Naive thymus-derived CD4-positive, alpha-beta T cell (primary cell): ENCODE measurements at places on chromosomes 5 and 9. TPM values are rescaled to one million over a fixed set of nuclear protein-coding genes. Genes with fewer than 3 reads are reported as not detected.

DNA sequence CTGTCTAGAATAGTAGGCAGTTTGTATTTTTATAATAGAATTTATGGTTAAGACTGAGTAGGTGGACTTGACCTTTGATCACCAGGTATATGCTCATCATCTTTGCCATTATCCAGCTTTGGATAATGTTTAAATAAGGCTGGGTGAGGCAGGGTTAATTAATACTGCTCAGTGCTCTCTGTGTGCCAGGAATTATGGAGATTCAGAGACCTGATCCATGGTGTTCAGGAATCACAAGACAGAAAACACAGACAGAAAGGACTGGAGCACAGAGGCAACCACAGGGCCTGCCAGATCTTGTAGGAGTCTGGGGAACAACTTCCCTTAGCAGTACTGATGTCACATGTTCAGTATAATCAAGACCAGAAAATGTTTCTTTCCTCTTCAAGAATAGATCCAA, 186.3 kb upstream of the ADCY2 start:
- H3K27ac ChIP-seq = no peak overlapping the region
- H3K4me3 ChIP-seq = no peak overlapping the region
- no peak for DNase-seq
- no peaks in the 10 kb centered on the region for H3K27me3 ChIP-seq
- no peaks in the 10 kb centered on the region for H3K4me1 ChIP-seq
- no peaks in the 10 kb centered on the region for H3K36me3 ChIP-seq

DNA sequence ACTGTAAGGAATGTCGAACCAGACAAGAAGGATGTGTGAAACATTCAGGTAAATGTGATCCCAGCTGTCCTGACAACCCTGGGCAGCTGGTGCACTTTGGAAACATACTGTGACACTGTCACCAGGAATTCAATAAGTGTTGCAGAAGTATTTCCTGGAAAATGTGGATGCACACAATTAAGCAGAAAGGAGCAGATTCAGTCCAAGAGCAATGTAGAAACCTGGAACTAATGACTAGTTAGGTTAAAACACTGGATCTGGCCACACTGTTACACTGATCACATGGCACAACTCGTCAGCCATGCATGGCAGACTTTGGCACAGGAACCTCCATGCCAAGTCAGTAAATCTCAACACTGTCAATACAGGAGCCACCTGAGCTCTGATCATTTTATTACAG, 109.0 kb downstream of the FAM174A start:
- no peak overlapping the region for H3K27ac ChIP-seq
- no peak overlapping the region for H3K4me3 ChIP-seq
- H3K4me1 ChIP-seq = no peaks in the 10 kb centered on the region
- H3K36me3 ChIP-seq = no peaks in the 10 kb centered on the region
- no peak for DNase-seq

DNA sequence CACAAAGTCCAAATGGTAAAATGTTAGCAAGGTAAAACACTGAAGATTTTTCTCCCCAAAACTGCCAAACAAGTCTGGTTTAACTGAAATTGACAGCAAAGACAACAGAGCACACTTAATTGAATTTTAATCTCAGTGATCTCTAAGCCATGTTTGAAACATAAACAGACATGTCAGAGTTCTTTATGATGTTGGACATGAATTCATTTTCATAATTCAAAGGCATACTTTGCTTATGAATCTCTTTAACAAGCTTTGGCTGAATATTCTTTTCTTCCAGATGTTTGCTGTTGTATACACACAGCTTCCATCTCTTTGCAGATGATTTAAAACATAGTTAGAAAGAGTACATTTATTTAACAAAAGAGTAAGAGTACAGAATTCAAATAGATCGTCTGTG, 509.1 kb downstream of the RAB3C start:
- peaks cover 5% of the 10 kb centered on the region for H3K4me1 ChIP-seq
- H3K27ac ChIP-seq = no peak overlapping the region
- no peak for DNase-seq
- no peaks in the 10 kb centered on the region for H3K27me3 ChIP-seq

GRCh38 chr9:129962889-129963703, 79.9 kb downstream of the FNBP1 start:
- DNase-seq = peak; percentile 23
- peak overlapping the region; percentile 80 for H3K4me3 ChIP-seq
- no peaks in the 10 kb centered on the region for H3K27me3 ChIP-seq
- peaks cover 34% of the 10 kb centered on the region for H3K4me1 ChIP-seq

GRCh38 chr5:142020122-142020659, 7.4 kb upstream of the GNPDA1 start:
- H3K4me1 ChIP-seq = peaks cover 27% of the 10 kb centered on the region
- H3K36me3 ChIP-seq = no peaks in the 10 kb centered on the region
- H3K4me3 ChIP-seq = no peak overlapping the region
- H3K27ac ChIP-seq = no peak overlapping the region

DNA sequence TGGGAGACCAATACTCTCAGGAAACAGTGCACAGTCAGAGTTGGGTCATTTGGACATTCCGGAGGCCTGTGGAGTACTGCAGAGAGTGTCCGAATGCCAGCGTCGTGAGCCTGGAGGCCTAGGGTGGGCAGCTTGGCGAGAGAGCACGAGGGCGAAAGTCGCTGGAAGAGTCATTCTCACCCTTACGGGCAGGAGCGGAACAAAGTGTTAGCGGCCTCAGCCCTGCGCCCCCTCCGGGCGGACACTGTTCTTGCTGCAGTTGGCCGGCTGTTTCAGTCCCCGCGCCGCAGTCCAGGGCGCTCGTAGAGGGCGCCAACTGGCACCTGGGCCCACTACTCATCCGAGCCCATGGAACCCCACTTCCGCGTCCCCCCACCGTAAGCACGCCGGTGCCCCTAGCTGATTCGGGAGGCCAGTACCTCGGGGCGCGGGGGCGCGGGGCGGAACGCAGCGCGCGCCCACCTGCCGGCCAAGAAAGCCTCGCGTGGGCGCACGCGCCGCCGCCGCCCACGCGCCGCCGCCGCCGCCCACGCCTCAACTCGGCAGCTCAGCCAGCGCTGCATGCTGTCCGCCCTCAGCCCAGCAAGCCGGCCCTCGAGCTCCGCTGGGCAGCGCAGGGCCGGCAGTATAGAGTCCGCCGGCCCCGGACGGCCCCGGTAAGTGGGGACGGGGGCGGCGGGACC, 99.7 kb upstream of the CCL21 start:
- H3K36me3 ChIP-seq = no peaks in the 10 kb centered on the region
- no peaks in the 10 kb centered on the region for H3K27me3 ChIP-seq
- no peaks in the 10 kb centered on the region for H3K4me1 ChIP-seq
- H3K27ac ChIP-seq = no peak overlapping the region

DNA sequence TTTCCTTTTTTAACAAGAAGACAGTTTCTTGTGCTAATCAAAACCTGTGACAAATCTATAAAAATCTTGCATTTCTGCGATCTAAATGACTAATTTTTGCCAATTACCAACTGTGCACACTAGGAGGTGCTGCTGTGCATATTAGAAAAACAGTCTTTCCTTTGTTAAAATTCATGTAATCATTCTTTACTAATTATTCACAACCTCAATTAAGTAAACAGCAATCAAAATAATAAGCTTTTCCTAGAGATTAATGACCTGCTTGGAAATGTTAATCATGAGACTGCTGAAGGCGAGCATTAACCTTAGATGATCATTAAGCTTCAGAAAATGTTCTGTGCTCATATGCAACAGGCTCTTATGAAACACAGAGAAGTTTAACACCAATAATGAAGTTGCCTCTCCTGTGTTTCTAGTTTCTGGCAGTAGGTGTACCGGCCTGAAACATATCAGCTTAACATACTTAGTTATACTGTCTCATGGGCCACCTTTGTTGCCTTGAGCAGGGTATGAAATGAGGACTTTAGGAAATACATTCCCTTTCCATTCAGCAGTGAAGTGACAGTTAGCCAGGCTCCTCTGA, 17.7 kb downstream of the RFESD start:
- H3K4me1 ChIP-seq = peaks cover 5% of the 10 kb centered on the region
- H3K27me3 ChIP-seq = no peaks in the 10 kb centered on the region
- no peaks in the 10 kb centered on the region for H3K36me3 ChIP-seq
- H3K27ac ChIP-seq = no peak overlapping the region
- H3K4me3 ChIP-seq = no peak overlapping the region

- no peaks in the 10 kb centered on the region for H3K36me3 ChIP-seq
- H3K4me3 ChIP-seq = no peak overlapping the region
- no peaks in the 10 kb centered on the region for H3K27me3 ChIP-seq
- H3K27ac ChIP-seq = no peak overlapping the region
Observed at GRCh38 chr5:14148890-14149671, 5.9 kb downstream of the TRIO start.

GRCh38 chr5:56908942-56909293, 478 bp upstream of the SETD9 start:
- H3K27me3 ChIP-seq = no peaks in the 10 kb centered on the region
- H3K4me3 ChIP-seq = peak overlapping the region; percentile 70
- no peaks in the 10 kb centered on the region for H3K4me1 ChIP-seq
- H3K27ac ChIP-seq = peak overlapping the region; percentile 79
- no peaks in the 10 kb centered on the region for H3K36me3 ChIP-seq
- DNase-seq = no peak

GRCh38 chr5:52728224-52728623, 59.5 kb upstream of the ITGA1 start:
- no peaks in the 10 kb centered on the region for H3K27me3 ChIP-seq
- no peaks in the 10 kb centered on the region for H3K36me3 ChIP-seq
- no peak overlapping the region for H3K27ac ChIP-seq
- DNase-seq = no peak
- H3K4me1 ChIP-seq = peaks cover 37% of the 10 kb centered on the region

GRCh38 chr5:56757077-56757476, 58.3 kb upstream of the MAP3K1 start:
- no peaks in the 10 kb centered on the region for H3K4me1 ChIP-seq
- no peaks in the 10 kb centered on the region for H3K27me3 ChIP-seq
- no peak for DNase-seq
- H3K27ac ChIP-seq = no peak overlapping the region
- no peaks in the 10 kb centered on the region for H3K36me3 ChIP-seq
- no peak overlapping the region for H3K4me3 ChIP-seq

GDNF gene
- not detected for total RNA-seq

TNC gene
- total RNA-seq = not detected

RETREG1 gene
- total RNA-seq = 44.4 and 45.3 TPM in 2 replicates

PARP8 gene
- 87.9 and 88.9 TPM in 2 replicates for total RNA-seq

ANKRD34B gene
- not detected for total RNA-seq
